ENCODE measurements at places on chromosomes 3 and 15.
A peak's percentile ranks its signal among the peaks of the same experiment; 100 is the strongest.

DNA sequence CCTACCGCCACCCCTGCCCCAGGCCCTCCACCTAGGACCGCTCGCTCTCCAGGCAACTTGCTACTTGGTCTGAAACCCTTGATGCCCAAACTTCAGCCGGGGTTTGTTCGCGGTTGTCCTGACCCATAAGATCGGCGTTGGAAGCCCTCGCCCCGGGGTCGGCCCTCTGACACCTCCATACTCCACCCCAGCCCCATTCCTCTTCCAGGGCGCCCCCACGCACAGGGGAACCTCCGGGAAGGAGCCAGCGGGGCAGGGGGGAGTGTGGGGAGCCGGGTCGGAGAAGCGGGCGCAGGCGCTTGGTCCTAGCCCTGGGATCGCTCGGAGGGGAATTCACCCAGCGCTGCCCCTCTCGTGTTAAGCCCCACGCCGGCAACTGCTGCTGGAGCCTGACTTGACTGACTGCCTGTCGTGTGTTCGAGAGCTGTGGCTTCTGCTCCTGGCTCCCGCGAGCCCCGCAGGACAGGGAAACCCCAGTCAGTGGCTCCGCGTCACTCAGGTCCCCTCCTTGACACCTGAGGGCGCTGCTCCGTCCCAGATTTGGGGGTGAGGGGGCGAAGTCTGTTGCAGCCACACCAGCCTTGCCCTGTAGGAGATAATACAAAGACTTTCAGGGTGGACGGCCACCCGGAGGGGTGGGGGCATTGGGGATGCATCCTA lies 675 bp downstream of the RYR3 start:
- DNase-seq = peak; percentile 40

DNA sequence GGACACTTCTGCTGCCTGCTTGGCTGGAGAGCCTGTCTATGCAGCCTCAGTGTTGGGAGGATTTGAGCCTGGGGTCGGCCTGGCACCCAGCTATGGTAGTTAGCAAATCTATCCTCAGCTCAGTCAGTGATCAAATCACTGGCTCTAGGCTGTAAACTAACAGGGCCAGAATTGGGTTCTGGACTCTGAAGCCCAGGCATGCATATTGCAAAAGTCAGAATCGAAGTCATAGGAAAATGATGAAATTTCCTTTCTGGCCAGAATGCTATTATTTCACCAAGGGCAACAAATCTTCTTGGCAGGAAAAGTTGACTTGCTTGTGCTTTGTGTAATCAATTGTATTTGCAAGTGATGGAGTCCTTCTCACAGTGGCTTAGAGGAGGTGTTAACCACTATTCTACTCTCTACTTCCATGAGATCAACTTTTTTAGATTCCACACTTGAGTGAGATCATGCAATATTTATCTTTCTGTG lies 482.6 kb upstream of the TPRG1 start:
- no peak for DNase-seq

GRCh38 chr3:177995381-177996085 lies 540.7 kb upstream of the KCNMB2 start:
- no peak for DNase-seq

DNA sequence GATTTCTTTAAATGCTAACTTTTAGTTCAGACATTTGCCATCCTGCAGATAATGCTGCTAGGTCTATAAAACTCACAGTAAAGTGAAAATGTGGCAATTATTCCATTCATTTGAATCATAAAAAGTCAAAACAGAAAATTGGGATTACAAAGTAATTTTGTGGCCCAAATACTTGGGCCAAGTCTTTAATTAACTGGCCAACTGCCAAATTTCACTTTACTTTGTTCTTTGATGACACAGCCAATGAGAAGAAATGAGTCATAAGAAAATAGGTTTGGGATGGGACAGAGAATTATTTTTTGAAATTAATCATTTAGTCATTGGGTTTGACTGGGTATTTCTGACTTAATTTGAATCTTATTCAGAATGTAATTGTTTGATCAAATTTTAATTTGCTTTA lies 89.8 kb upstream of the SLC2A2 start:
- DNase-seq = no peak

GRCh38 chr3:196708467-196708866 lies 3.6 kb downstream of the CEP19 start:
- no peak for DNase-seq

GRCh38 chr3:13795816-13796215 lies 84.1 kb downstream of the WNT7A start:
- DNase-seq = no peak

DNA sequence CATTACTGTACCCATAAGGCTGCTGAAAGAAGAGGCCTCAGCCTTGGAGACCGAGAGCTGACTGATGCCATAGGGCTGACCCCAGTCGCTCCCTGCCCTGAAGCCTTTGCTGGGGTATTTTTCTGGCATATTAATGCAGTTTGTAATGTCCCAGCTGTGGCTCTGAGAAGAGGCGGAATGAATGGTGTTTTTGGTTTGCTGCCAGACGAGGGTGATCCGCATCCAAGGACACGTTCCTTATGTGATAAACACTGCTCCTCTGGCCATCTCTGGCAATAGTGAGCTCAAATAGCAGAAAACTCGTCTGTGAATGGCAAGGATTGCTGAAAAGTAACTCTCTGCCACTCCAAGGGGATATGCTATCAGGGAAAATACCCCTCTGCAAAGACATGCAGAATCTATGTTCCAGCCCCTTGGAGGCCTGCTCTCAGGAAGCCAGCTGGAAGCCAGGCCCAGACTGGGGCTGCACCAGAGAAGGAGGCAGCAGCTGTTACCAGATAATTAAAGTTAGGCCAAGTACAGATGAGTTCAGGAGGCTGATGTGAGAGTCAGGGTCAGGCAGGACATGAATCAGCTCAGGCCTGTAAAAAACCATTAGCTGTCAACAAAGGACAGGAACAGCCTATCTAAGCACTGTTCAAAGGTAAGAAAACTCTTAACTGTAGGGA lies 28.9 kb upstream of the KLHL6 start:
- DNase-seq = no peak

DNA sequence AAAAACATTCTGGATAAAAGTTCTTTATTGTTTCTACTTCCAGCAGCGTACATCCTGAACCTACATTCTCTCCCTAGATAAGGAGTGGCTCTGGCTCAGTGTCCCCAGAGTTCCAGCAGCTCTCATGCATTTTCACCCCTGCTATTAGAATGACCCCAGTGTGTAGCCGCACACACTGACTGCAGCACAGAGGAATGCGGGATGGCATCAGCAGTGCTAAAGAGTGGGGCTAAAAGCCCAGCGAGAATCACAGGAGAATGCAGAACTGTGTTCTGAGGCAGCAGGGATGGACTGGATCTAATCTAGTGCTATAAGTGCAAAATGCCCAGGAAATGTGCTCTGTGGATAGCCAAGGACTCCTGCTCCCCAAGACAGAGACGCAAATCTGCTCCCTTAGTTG lies 66.4 kb upstream of the TJP1 start:
- DNase-seq = peak; percentile 49

- DNase-seq = no peak
Measured at GRCh38 chr15:52422001-52422400, 106.7 kb downstream of the MYO5A start.
